ENCODE measurements at places on chromosomes 7 and 10. TPM values are rescaled to one million over a fixed set of nuclear protein-coding genes. Genes with fewer than 3 reads are reported as not detected.

HTR7 gene
- 0.88 TPM for polyA plus RNA-seq

CHST3 gene
- 16.2 TPM for polyA plus RNA-seq

LMBR1 gene
- 45.2 TPM for polyA plus RNA-seq

- no peak for DNase-seq
Observed at GRCh38 chr10:51878695-51879094, 179.3 kb upstream of the CSTF2T start.

GRCh38 chr10:6239213-6239991, 36.7 kb downstream of the PFKFB3 start:
- no peak for DNase-seq

DNA sequence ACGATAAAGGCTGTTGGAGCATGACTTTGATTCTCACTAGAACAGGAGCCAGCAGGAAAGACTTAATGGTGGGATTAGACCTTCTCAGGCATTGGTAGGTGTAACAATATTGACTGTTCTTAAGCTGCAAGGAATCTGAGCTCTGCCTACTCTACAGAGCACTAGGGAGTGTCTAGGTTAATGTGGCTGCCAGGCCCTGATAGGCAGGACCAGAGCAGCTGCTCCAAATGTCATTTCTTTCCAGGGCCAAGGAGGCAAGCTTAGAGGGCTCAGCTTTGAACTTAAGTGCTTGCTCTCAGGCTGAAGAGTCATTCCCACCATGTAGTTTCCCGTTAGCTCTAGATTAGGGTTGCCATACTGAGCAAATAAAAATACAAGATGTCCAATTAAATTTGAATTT, 96.8 kb downstream of the RAB18 start:
- DNase-seq: no peak

DNA sequence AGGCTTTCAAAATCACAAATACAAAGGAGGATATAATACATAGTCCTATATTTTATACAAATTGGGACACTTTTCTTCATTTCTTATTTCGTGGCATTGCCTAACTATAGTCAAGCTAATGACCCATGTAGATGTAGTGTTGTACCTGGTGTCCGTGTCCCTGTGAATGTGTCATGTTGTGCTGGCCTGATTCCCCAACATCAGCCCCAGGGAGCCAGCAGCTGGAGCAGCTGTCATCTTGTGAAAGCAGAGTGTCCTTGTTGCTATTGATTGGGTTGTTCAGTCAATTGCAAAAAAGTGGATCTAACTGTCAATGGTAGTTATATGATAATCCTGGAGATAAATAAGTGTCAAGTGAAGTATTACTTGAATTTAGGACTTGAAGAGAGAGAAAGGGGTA, 86.3 kb downstream of the KAT6B start:
- DNase-seq: no peak

GRCh38 chr7:114414156-114415063, at the start of gene FOXP2:
Gene FOXP2, plus strand, starts transcription at chr7:114414815. Its CDS starts 11,697 bp downstream, at chr7:114426512.
- DNase-seq: no peak

DNA sequence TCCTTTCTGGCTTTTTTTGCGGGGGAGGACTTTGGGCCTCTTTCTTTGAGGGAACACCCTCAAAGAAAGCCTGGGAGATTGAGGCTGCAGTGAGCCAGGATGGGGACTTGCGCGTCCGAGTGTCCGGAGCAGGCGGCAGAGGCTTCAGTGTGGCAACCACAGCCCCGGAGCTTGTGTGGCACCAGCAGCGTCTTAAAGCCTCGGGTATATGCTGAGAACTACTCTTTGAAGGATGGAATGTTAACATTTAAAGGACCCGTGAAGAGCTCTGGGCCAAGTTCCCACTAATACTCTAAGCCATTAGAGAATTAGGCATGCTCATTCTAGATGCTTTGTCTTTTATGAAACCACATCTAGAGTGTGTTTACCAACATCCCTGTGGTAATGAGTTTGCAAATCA, 168.2 kb downstream of the SEPTIN7 start:
- no peak for DNase-seq
